ENCODE measurements at places on chromosomes 6 and 20. TPM values are rescaled to one million over a fixed set of nuclear protein-coding genes. Genes with fewer than 3 reads are reported as not detected.

DNA sequence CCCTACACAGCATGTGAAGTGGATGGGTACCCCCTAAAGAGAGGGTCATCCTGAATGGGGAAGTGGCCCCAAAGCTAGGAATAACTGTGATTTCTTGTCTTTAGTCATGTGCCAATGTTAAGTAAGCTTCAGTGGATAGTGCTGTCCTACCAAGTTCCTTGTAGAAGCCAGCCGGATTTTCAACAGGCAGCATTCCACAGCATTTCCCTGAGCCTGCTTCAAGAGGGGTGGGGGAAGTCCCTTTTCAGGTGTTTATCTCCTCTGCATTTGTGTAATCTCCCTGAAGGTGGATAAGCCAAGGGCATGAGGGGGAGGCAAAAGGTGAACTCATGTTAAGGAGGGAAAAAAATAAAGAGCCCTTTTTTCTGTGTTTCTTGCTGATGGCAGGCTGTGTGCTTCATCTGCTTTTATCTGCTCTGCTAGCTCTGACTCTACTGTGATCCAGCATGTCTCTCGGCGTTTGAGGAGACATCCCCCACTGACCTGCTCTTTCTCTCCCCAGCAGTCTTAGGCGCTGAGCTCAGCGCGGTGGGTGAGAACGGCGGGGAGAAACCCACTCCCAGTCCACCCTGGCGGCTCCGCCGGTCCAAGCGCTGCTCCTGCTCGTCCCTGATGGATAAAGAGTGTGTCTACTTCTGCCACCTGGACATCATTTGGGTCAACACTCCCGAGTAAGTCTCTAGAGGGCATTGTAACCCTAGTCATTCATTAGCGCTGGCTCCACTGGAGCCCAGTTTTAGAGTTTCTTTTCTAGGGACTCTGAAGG is 1.9 kb downstream of the EDN1 start:
- DNase-seq: no peak

DNA sequence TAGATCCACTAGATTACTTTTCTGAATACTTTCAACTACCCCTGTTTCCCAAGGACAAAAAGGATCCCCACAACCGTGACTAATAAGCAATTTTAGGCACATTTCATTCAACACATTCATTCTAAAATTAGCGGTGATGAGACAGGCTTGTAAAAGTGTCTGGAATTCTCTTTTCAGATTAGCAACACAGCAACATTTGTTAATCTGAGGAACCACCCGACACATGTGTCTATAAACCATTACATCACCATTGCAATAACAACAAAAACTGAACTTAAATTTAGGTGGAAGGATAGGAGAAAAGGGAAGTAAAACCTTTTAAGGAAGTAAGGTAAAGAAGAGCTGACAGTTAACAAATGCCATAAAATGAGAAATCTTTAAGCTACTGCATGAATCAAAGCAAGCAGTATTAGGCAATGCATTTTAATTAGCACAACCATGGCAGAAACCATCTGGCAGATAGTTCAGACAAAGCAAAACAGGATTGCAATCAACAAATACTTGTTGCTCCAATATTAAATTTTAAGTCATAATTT is 49.1 kb downstream of the MAP3K7 start:
- no peak for DNase-seq

DNA sequence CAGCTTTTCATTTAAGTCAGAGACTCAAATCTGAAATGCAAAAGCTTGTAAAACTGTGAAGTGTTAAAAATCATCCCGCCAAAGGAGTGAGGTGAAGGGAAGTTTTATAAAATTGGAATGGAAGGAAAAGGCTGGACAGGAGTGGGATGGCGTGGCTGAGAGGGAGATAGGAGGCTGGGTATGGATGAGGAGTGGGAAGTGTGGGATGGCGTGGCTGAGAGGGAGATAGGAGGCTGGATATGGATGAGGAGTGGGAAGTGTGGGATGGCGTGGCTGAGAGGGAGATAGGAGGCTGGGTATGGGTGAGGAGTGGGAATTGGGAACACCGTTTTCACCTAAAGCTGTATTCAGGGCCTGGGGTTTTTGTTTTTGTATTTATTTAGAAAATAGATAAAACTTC is 59.4 kb upstream of the NKX2-2 start:
- no peak for DNase-seq

The NKX2-2 gene
- not detected for polyA plus RNA-seq

- DNase-seq: no peak
Observed at GRCh38 chr6:64256483-64256882, 620.9 kb downstream of the PHF3 start.

- DNase-seq: no peak
Observed at GRCh38 chr6:106858653-106859092, 115.9 kb downstream of the CD24 start.

- DNase-seq: no peak
Observed at GRCh38 chr20:44222633-44223368, 12.2 kb upstream of the OSER1 start.

The RAMACL gene
- 0.18 TPM for polyA plus RNA-seq

DNA sequence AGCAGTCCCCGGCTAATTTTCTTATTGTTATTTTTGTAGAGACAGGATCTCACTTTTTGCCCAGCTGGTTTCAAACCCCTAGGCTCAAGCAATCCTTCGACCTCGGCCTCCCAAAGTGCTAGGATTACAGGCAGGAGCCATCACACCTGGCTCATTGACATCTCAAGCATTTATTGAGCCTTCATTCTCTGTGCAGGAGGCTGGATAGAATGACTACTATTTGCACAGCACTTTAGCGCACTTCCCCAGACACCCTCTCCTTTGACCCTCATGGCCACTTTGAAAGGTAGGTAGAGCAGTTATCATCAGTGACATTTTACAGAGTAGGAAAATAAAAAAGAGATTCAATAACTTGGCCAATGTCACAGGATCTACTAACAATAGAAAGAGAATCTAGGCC is 124.0 kb upstream of the STXBP5 start:
- DNase-seq: no peak

- no peak for DNase-seq
Observed at GRCh38 chr6:27286141-27286540, 25.9 kb downstream of the POM121L2 start.

The RIPOR3 gene
- polyA plus RNA-seq: 10.8 TPM

GRCh38 chr20:53020834-53021233 is 48.7 kb downstream of the TSHZ2 start:
- no peak for DNase-seq

GRCh38 chr20:34431168-34431567 is 68.1 kb downstream of the ITCH start:
- DNase-seq: no peak
